ENCODE measurements at places on chromosomes 5 and 9.

DNA sequence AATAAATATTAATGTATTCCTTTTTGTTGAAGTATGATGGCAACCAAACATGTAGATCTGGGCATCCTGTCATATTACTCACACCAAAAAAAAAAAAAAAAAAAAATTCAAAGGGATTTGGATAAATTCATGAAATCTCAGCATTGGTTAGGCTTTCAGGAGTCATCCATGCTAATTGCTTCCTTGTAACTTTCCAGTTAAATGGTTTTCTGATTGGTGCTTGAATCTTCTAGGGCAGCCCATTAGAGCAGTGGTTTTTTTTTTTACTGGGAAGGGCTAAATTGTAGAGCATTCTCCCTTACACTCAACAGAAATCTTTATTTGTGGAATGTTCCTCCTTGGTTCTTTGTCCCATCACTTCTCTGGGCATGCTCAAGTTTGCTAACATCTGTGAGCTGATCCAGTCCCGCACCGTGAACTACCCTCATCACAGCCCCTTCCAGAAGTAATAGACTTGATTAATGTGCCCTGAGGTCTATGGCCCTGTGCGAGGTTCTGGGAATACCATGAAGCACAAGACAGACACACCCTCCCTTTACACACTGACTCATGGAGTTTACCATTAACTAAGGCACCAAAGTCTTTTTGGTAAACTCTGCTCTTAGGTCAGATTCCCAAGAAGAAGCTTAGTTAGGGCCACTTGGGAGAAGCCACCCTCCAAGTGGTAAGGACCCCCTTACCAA, 56.0 kb downstream of the RGS3 start:
- no peak for DNase-seq

DNA sequence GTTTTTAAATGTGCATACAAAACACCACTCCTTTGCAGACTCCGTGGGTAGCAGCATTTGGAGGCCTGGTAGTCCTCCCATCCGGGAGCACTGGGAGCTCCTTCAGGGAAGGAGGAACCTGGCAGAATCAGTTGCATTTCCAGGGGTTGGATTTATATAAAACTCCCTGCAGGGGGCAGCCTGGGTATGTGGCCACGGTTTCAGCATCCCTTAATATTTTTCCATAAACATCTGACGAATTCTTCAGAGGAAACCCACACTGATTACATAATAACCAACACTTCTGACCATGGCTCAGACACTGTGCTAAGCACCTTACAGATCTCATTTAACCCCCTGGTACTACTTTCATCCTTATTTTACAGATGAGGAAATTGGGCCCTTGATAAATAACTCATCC, 6.1 kb upstream of the AFAP1L1 start:
- DNase-seq: no peak

DNA sequence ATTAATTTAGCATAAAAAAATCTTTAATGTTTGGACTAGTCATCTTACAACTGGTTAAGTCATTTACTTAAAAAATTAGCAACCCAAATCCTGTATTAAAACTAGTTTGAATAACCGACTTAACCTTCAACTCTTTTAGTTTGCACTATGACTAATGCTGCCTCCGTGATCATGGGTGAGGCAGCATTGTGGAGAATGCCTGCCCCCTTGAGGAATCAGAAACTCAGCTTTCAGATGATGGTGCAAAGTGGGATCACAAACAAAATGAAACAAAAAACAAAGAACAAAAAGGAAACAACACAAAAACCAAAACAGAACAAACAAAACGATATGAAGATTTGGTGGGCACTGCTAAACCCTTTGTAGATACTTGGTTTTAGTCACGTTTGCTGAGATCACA, 127.0 kb upstream of the PALM2AKAP2 start:
- DNase-seq: no peak

DNA sequence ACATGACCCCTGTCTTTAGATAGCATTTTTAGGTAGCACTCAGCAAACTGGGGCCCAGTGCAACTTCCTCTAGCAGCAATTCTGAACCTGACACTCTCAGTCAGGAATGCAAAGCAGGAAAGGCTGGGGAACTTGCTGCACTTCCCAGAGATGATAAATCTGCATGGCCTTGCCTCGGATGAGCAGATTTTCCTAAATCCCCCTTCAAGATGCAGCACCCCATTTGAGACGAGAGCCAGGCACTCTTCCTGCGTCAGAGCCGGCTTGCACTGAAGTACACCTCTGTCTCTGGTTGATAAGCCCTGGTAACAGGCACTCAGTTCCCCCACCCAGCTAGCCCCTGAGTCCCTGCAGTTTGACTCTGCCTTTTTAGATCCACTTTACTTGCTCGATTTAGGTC, 296.7 kb upstream of the PANK3 start:
- no peak for DNase-seq

DNA sequence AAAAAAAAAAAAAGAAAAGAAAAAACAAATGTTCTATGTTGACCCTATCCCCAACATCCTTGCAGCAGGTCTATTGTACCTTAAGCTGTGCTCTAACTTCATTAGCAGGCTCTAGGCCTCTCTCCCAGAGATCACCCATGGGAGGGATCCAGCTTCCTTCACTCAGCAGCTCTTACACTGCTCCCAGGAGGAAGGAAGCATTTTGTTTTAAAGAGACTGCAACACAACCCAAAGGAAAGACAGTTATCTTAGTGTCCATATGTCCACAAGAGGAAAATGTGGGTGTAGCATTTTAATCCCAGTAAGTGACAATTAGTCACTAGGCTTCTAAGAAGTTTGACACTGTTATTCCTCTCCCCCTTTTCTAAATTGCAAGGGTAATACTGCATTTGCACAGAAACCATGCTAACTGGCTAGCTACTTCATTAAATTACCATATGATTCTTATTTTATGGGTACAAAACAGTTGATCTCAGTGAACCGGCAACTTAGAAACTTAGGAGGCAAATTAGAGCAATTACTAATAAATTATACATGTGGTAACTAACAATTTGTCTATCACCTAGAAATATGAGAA, 58.8 kb downstream of the MARCHF3 start:
- no peak for DNase-seq

DNA sequence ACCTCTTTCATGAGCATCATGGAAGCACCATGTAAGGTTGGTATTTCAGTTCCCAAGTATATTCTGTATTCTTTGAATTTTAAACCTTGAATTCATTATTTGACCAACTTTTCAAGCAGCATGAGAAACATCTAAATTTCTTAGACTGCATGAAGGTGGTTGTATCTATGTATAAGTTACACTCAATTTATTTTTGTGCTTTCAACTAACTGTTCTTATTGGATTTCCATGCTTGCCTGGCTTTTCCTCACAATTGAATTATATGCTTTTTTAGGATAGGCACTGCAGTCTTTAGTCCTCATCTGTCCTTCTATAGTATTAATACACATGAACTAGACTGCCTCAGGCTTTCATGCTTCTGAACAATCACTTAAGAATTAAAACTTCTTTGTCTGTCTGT, 134.0 kb downstream of the CEP120 start:
- no peak for DNase-seq
